ENCODE measurements at places on chromosomes 16 and 17. TPM values are rescaled to one million over a fixed set of nuclear protein-coding genes. Genes with fewer than 3 reads are reported as not detected.

- DNase-seq, result peak; percentile 97
These were observed at the start of gene SP6 for GRCh38 chr17:47850692-47851573. SP6 (minus strand) TSS chr17:47851163; CDS start chr17:47848429, 2,734 bp downstream.

The CCL5 gene
- total RNA-seq, result 0.36 TPM

GRCh38 chr16:66926171-66926947, 1.0 kb upstream of the RRAD start:
- peak; percentile 87 for DNase-seq

DNA sequence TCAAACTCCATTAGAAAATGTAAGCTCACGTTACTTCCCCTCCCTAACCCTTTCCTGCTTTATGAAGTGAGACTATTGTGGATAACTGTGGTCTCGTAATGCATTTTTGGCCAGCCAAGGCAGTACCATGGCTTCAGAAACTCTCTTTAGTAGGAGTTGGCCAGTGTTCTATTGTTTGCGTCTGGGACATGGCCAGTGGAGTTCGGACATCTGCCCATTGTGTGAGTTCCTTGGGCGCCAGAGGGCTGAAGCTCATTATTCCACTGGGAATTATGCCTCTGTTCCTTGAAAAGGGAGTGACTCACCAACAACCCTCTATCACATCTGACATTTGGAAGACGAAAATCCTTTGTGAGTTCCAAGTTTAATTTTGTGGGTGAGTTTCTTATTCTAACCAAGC, 319.5 kb upstream of the SOX9 start:
- DNase-seq, result no peak

GRCh38 chr17:71764505-71764904, 356.3 kb upstream of the SOX9 start:
- DNase-seq, result peak; percentile 21

The LRRC37B gene
- 23.0 TPM for total RNA-seq

- DNase-seq, result no peak
These were observed 18.8 kb downstream of the DOC2B start for GRCh38 chr17:162689-163088.

DNA sequence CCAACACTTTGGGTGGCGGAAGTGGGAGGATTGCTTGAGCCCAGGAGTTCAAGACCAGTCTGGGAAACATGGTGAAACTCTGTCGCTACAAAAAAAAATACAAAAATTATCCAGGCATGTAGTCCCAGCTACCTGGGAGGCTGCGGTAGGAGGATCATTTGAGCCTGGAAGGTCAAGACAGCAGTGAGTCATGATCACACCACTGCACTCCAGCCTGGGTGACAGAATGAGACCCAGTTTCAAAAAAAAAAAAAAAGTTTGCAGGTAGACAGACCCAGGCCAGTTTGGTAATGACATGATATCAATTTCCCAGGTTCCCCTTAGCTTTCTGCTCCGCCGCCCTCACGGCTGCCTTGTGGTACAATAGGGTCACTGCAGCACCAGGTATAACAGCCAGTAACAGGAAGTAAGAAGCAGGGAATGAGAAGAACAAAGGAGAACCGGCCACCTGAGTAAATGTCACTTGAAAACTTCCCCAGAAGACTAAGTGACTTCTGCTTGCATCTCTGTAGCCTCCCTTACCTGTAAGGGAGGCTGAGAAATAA, 201.2 kb upstream of the HSBP1 start:
- DNase-seq, result no peak

DNA sequence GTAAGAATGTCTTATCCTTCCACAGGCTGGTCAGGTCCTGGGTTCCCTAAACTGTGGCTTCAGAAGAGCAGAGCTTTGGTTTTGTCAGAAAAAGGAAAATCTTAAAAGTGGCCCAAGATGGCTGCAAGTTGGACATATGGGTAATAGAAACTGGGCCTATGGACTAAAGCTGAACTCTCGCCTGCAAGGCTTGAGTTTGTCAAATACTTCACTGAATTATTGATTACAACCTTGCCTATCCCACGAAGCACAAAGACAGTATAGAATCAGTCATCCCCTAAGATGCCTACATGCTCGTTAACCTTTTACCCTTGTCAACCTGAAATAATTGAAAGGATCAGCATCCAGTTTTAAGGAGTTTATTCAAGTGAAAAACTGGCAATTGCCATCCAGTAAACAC, 20.7 kb downstream of the RNF112 start:
- DNase-seq, result no peak

DNA sequence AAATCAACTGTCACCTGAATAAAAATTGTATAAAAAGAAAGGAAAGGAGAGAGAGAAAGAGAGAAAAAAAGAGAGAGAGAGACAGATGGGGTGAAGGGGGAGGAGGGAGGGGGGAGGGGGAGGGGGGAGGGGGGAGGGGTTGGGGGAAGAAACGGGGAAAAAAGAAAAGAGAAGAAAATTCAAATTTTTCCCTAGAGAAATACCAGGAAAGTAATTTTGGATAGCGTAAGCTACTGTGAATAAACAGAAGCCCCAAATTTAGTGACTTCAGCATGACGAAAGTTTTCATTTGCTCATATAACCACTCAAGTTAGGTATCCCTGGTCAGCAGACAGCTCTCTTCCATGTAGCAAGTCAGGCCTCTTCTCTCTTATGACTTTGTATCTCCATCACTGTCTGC, 289.4 kb upstream of the MYOCD start:
- DNase-seq, result no peak

The TMEM208 gene
- 22.4 TPM for total RNA-seq

The KCNH6 gene
- not detected for total RNA-seq

The PLK1 gene
- 3.5 TPM for total RNA-seq

DNA sequence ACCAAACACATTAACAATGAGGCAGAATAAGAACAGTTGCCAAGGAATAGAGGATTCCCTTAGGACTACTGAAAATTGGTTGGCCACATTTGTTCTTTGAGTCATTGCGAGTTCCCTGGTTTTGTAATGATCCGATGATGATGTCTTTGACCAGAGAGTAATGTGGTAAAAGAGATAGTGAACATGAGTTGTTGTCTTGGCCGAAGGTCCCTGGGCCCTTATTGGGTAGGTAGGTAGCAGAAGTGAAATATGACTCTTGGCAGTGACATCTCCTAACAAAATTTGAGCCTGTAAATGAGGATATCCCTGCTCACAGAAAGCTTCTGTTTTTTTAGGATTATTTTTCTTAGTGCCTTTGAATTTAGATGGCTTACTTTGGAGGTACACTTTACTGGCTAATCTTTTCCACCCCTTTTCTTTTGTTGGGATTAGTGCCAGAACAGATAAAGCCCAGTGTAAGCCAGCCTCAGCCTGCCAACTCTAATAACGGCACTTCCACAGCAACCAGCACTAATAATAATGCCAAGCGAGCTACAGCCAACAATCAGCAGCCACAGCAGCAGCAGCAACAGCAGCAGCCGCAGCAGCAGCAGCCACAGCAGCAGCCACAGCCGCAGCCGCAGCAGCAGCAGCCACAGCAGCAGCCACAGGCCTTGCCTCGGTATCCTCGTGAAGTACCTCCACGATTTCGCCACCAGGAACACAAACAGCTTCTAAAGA, 47.2 kb downstream of the TNRC6A start:
- peak; percentile 75 for DNase-seq

DNA sequence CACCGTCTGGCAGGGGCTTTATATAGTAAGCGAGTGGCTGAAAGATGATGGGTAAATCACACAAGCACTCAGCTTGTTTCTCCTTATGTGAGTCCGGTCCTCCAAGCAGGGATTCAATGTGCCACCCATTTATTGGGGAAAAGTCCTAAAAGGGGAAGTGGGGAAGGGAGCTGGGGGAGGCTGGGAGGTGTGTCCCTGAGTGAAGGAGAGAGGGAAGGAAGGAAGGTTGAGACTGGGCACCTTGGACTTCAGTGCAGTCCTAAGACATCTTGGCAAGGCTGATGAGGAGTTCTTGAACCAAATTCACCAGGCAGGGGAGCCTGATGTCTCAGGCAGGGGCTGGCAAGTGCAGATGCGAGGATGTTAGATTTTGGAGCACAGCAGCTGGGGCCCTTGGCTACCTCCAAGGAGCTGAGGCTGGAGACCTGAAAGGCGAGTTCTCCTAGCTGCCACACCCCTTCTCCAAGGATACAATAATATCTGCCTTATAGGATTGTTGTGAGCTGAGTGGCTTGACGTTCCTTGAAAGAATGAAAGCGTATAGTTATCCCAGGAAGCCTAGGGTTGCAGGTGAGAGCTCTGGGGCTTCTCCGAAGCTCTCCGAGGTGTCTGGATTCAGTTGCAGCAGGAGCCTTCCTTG, 23.0 kb upstream of the CYLD start:
- no peak for DNase-seq

The ORC6 gene
- total RNA-seq, result 2.7 TPM

The CACNG1 gene
- not detected for total RNA-seq

- DNase-seq, result peak; percentile 99
These were observed at the start of gene KCTD13 for GRCh38 chr16:29925781-29926710. KCTD13 (minus strand) TSS chr16:29926226; CDS start chr16:29926033, 193 bp downstream.

The CCP110 gene
- 8.3 TPM for total RNA-seq

The OR1F1 gene
- not detected for total RNA-seq

The LPO gene
- total RNA-seq, result not detected

- peak; percentile 98 for DNase-seq
These were observed 7.9 kb downstream of the ACLY start for GRCh38 chr17:41910701-41911391.

GRCh38 chr17:82984751-82985427, 94.5 kb upstream of the METRNL start:
- DNase-seq, result peak; percentile 36

Data from osteoblast (primary cell).